Stimulated activated CD8-positive, alpha-beta memory T cell treated with anti-CD3 and anti-CD28 coated beads, Interleukin-4, amount 100 ng/mL, for 1 hour (primary cell): ENCODE measurements at places on chromosomes 3 and 15.

DNA sequence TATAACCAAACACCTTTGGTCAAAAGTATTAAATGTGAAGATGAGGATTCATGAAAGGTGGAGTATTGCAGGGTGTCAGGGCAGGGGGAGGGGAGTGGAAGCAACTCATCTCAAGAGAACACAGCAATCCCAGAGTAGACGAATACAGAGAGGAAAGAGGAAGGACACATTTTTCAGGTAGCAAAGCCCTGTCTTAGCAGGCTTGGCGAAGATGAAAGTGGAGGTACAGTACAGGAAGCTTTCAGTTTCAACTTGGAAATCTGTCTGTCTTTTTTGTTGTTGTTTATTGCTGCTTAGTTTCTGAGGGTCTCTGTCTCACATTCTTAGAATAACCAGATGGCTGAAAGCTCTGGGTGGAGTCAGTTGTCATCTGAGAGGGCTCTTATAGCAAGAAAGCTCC lies 80.8 kb upstream of the GPR149 start:
- DNase-seq: no peak

DNA sequence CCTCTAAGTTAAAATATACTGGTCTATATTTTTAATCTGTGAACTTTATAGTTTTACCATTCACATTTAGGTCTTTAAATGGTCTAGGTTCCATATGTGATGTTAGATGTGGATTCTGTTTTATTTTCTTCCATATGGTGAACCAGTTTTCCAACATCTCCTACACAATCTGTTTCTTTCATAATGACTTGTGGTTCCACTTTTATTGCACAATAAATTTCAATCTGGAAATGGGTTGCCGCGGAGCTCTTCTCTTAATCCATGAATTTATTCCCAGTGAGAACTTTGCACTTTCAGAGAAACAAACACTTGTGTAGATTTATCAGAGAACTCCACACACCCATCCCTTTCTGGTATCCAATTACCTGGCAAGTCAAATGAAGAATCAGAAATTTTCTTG lies 20.9 kb upstream of the SPPL2A start:
- DNase-seq: no peak

DNA sequence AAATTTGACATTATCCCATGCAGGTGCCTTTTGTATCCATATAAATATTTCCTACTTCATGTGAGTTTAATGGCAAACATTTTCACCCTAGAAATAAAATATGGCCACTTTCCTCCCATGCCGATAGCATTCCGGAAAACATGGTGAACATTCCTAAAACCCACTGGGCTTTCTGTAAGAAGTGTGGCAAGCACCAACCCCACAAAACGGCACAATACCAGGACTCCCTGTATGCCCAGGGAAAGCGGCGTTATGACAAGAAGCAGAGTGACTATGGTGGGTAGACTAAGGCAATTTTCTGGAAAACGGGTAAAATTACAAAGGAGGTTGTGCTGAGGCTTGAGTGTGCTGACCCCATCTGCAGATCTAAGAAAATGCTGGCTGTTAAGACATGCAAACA lies 7.6 kb downstream of the ANXA2 start:
- no peak for DNase-seq

GRCh38 chr15:69496001-69496400 lies 43.4 kb downstream of the RPLP1 start:
- no peak for DNase-seq

DNA sequence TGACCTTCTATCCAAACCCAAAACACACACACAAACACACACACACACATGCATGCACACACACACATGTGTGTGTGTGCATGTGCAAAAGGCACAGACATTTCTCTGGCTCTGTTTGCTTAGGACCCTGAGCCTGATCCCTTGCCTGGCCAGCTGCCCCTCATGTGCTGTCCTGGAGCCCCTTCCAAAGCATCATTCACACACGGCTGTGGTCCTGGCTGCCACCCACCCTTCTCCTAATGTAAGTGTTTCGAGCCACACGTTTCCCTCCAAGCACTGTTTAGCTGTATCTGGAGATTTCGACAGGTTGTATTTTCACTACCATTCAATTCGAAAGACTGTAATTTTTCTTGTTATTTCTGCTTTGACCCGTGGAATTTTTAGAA lies 45.8 kb upstream of the KLF13 start:
- DNase-seq: no peak

GRCh38 chr3:152905631-152906030 lies 70.7 kb downstream of the P2RY1 start:
- no peak for DNase-seq

- no peak for DNase-seq
Observed at GRCh38 chr3:70064194-70064779, 64.8 kb downstream of the SAMMSON start.

DNA sequence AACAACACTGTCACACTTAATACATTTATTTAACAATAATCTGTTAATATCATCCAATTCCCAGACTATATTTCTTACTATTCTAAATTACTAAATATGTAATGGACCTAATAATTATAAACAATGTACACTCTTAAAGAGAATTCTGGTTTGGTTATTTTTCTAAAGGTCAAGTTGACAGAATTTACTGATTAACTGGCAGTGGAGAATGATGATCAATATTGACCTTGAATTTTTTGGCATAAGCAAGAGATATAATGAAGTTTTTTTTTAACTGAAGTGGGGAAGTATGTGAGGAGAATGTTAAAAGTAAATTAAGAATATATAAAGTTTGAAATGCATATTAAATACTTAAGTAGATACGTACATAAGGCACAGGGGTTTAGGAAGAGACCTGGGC lies 33.8 kb downstream of the BCHE start:
- DNase-seq: no peak

GRCh38 chr3:15812183-15812582 lies 14.4 kb upstream of the ANKRD28 start:
- no peak for DNase-seq

DNA sequence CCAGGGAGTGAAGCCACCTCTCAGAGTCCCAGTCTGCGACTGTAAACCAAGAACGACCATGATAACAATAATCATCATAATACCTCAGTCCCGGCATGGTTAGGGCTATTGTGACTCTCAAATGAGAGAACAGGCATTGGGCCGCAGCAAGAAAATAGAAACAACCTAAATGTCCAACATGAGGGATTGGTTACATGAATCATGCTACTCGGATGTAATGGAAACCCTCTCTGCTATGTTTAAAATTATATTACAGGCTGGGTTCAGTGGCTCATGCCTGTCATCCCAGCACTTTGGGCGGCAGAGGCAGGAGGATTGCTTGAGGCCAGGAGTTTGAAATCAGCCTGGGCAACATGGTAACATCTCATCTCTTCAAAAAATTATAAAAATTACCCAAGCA lies 2.8 kb downstream of the CPN2 start:
- DNase-seq: no peak

DNA sequence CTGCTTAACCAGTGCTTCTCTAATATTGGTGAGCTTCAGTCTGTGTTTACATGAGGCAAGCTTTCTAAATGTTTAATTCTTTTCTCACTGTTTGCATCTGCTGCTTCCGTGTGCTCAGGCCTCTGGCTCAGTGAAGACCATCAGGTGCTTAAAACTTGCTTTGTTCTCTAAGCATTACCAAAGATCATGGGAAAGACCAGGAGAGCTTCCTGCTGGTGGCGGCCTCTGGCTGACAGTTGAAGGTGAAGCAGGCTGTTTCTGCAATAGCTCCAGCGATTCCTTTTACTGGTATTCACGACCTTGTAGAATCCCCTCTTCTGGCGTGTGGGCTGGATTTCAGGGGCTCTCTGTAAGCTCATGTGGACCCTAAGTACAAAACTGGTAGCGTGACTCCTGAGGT lies 45.1 kb downstream of the EDEM1 start:
- no peak for DNase-seq

- no peak for DNase-seq
Observed at GRCh38 chr15:93168910-93169309, 79.9 kb upstream of the RGMA start.

DNA sequence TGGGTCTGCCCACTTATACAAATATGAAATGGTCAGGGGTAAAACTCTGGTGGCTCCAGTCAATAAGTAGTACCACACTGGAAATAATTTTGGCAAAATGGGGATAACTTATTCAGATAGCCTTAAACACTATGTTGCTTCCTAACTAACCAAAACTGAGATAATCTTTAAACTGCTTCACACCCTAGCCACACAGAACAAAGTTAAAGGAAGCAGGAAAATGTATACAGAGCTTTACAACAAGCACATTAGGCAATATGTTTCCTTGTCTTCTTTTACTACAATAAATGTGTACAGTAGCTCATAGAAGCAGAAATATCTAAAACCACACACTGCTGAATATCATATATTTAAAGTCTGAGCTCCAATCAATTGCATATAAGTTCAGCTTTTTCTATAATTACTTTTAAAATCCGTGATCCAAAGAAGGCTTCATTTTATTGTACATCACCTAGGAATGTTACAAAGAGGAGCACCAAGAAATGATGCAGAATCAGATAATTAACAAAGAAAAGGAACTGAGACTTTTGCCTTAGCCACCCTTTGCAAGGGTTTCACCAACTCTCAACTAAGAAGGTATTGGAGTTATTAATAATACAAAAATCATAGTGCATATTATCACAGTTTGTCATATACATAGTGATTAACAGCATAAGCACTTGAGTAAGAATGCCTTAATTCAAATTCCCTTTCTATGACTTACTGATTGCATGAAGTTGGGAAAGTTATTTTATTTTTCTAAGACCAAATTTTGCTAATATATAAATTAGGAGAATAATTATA lies 9.2 kb upstream of the SSR3 start:
- no peak for DNase-seq

- no peak for DNase-seq
Observed at GRCh38 chr3:197404754-197405153, 106.3 kb upstream of the DLG1 start.

GRCh38 chr3:22115581-22115980 lies 364.6 kb upstream of the ZNF385D start:
- DNase-seq: no peak

GRCh38 chr3:157418104-157418503 lies 18.5 kb upstream of the PTX3 start:
- no peak for DNase-seq

GRCh38 chr15:20355256-20355868 lies 186.2 kb downstream of the GOLGA6L6 start:
- no peak for DNase-seq

- no peak for DNase-seq
Observed at GRCh38 chr3:162122405-162122804, 625.8 kb downstream of the OTOL1 start.

DNA sequence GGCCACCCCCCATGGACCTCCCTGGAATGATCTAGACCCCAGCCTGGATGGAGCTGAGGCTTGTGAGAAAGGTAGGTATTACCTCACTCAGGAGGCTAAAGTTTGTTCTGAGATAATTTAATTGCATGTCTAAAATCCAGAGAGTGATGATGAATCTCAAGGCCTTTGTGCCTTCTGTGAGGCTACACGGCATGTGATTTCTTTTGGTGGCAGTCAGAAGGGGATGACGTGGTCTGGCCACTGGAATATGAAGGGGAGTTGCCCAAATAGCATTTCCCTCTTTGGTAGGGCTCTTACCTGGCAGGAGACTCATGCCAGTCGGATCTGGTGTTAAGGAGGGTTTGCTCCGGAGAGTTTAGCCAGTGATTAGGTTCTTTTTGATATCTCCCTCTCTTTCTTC lies 2.5 kb downstream of the BAHD1 start:
- DNase-seq: no peak

DNA sequence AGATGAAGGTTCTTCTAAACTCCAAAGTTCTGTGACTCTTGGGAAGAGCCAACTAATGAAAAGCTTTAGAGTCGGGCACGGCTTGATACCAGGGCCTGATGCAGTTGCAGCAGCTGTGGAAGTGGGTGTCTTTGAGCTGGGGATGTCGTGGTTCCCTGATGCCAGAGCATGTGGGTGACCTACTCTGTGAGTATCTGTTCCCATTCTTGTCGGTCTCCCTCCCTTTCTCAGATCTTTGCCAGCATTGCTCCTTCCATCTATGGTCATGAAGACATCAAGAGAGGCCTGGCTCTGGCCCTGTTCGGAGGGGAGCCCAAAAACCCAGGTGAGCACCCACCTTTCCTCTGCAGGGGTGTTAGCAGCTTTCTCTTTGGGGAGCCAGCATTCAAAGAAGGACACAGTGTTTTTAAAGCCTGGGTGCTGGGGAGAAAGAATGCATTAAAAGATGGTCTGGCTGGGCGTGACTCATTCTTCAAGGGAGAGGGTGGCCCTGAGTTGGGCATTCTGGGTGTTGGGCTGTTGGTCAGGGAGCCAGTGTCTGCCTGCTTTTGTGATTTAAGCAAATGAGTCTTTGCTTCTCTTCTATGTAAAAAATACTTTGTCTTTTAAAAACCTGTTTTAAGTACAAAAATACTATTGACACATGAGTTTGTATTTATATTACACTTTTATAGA lies 13.2 kb upstream of the PODXL2 start:
- DNase-seq: no peak

- no peak for DNase-seq
Observed at GRCh38 chr15:52509500-52510245, 19.0 kb downstream of the MYO5A start.

GRCh38 chr3:64073158-64073761 lies 50.0 kb upstream of the PSMD6 start:
- DNase-seq: no peak

- no peak for DNase-seq
Observed at GRCh38 chr3:33779751-33780150, 18.7 kb upstream of the PDCD6IP start.

DNA sequence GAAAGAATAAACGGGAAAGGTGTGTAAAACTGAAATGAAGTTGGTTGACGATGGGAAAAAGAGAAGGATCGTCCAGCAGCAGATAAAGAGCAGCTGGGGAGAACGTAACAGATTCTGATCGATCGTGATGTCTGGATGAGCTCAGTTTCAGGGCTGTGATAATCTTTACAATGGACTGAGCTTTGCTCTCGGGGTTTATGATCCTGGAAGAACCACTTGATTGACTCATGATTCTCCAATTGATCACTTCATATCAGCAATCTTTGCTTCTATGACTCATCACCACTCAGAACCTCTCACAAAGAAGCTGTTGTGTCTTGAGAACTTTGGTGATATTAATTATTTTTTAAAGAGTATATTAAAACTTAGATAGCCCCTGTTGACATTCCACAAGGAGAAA lies 690.7 kb downstream of the TUSC7 start:
- no peak for DNase-seq

- no peak for DNase-seq
Observed at GRCh38 chr3:97935842-97936241, 36.4 kb downstream of the RIOX2 start.

GRCh38 chr15:40926659-40927494 lies 2.3 kb upstream of the DLL4 start:
- no peak for DNase-seq

GRCh38 chr3:148727231-148727630 lies 29.5 kb downstream of the AGTR1 start:
- DNase-seq: no peak

- DNase-seq: no peak
Observed at GRCh38 chr3:31189330-31189729, 294.9 kb upstream of the GADL1 start.

GRCh38 chr3:123881771-123882170 lies 2.4 kb downstream of the MYLK start:
- DNase-seq: no peak
